WTC11 (cell line): ENCODE measurements at places on chromosomes 6 and 20. TPM values are rescaled to one million over a fixed set of nuclear protein-coding genes. Genes with fewer than 3 reads are reported as not detected.
A peak's percentile ranks its signal among the peaks of the same experiment; 100 is the strongest.

The HLA-DPA1 gene
- total RNA-seq: 4.4 to 5.4 TPM (median 4.9 TPM) in 3 replicates

The CDH26 gene
- 1.0 to 1.4 TPM (median 1.3 TPM) in 3 replicates for total RNA-seq

The NRN1 gene
- 0.21 to 0.66 TPM (median 0.50 TPM) in 3 replicates for total RNA-seq

The DNAH8 gene
- total RNA-seq: 0.02 TPM in 1 of 3 replicates, not detected in the others

DNA sequence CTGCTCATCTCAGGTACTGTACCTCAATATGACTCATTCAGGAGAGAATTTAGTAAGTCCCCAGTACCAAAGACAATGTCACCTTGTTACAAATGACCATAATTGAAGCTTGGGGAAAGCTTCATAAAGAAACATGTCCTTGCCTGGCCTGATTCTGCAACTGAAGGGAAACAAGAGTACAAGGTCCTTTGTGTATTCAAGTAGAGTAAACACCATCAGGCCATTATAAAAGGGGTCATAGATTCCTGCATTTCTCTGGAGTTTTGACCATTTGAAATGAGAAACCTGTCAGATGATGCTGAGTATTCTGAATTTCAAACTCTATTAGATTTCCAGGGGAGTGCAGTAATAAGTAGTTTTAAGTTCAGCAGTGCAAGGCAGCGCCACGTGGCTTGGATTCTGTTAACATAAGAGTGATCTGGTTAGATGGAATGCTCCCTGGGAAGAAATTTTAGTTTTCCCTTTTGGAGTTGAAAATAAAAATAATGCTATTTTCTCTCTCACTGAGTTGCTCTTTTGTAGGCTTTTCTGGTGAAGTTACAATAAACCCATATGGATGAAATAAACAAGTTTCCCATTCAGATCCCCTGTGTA, 1054.3 kb downstream of the EPHA7 start:
- no peaks in the 10 kb centered on the region for H3K27me3 ChIP-seq
- DNase-seq: no peak
- H3K36me3 ChIP-seq: no peaks in the 10 kb centered on the region; the same call in 1 of the 2 replicates
- H3K4me1 ChIP-seq: peaks cover 13% of the 10 kb centered on the region
- H3K4me3 ChIP-seq: no peak overlapping the region

GRCh38 chr6:122709922-122710512, 69.5 kb upstream of the FABP7 start:
- H3K4me3 ChIP-seq: no peak overlapping the region
- no peaks in the 10 kb centered on the region for H3K36me3 ChIP-seq
- no peak for DNase-seq
- H3K4me1 ChIP-seq: peaks cover 4% of the 10 kb centered on the region; the same call in 1 of the 2 replicates
- no peaks in the 10 kb centered on the region for H3K27me3 ChIP-seq

GRCh38 chr20:38747495-38748096, 664 bp upstream of the ACTR5 start:
- peak overlapping the region; percentile 96 for H3K4me3 ChIP-seq
- H3K36me3 ChIP-seq: peaks cover 2% of the 10 kb centered on the region
- H3K27ac ChIP-seq: no peak overlapping the region
- H3K27me3 ChIP-seq: peaks cover 37% of the 10 kb centered on the region

GRCh38 chr20:63258781-63259180, 4.5 kb upstream of the NKAIN4 start:
- no peak overlapping the region for H3K27ac ChIP-seq
- peaks cover 26% of the 10 kb centered on the region for H3K27me3 ChIP-seq
- no peaks in the 10 kb centered on the region for H3K36me3 ChIP-seq
- no peak for DNase-seq
- H3K4me1 ChIP-seq: peaks cover 23% of the 10 kb centered on the region
- no peak overlapping the region for H3K4me3 ChIP-seq

DNA sequence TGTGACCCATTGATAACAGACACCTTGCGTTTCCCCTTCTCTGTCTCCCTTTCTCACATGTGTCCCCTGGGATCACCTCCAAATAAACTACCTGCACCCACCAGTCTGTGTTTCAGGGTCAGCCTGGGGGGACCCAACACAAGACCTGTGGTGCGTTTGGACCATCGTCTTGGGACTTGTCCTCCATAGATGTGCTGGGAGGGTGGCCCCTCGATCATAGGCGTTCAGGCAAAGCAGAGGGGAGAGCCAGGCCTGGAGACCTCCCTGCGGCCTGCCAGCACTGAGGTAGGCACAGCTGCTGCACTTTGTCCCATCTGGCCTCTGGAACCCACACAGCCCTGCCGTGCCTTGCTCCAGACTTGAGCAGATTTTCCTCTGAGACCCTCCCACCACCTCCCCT, 18.1 kb downstream of the CST9 start:
- DNase-seq: no peak
- H3K4me1 ChIP-seq: peaks cover 18% of the 10 kb centered on the region
- H3K27ac ChIP-seq: no peak overlapping the region
- no peak overlapping the region for H3K4me3 ChIP-seq

DNA sequence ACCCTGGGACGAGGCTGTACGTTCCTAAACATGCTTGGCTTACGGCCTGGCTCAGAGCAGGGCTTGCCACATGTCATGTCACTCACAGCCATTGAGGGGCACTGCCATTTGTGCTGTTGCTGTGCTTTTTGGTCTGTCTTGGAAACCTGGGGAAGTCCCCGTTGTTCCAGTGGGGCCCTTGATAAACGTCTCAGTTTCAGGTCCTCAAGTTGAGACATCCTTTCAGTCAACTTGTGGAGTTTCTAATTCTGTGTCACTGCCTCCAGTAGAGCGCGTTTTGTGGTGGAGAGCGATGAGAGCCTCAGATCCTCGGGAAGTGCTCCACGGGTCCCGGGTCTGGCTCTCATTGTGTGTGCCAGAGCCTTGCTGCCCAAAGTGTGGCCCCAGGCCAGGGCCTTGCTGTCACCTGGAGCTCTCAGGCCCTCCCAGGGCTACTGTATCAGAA, 43.0 kb upstream of the CCR6 start:
- no peak for DNase-seq
- H3K27me3 ChIP-seq: peaks cover 9% of the 10 kb centered on the region
- no peak overlapping the region for H3K4me3 ChIP-seq
- H3K4me1 ChIP-seq: no peaks in the 10 kb centered on the region
- H3K27ac ChIP-seq: no peak overlapping the region

DNA sequence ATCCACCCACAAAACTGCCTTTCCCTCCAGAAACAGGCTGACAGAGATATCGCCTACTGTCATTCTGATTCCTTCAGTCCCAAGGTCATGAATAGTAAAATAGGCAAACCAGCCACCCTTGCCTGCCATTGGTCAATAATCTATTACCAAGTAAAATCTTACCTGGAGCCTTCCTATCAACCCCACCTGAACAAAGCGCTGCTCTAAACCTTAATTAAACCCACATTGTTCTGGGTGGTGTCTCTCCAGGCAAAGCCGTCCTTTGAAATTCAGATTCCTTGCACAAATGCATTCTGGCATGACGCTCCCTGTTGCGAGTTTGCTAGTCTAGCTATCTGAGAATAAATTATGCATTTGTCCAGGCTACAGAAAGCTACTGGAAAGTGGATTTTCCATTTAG, 291.6 kb upstream of the ECI2 start:
- peaks cover 19% of the 10 kb centered on the region for H3K36me3 ChIP-seq
- H3K27ac ChIP-seq: peak overlapping the region; percentile 71
- peaks cover 13% of the 10 kb centered on the region for H3K4me1 ChIP-seq
- no peak for DNase-seq
- H3K27me3 ChIP-seq: peaks cover 2% of the 10 kb centered on the region; the same call in 1 of the 2 replicates
- H3K4me3 ChIP-seq: no peak overlapping the region
